ENCODE measurements at places on chromosomes 2 and 18.

DNA sequence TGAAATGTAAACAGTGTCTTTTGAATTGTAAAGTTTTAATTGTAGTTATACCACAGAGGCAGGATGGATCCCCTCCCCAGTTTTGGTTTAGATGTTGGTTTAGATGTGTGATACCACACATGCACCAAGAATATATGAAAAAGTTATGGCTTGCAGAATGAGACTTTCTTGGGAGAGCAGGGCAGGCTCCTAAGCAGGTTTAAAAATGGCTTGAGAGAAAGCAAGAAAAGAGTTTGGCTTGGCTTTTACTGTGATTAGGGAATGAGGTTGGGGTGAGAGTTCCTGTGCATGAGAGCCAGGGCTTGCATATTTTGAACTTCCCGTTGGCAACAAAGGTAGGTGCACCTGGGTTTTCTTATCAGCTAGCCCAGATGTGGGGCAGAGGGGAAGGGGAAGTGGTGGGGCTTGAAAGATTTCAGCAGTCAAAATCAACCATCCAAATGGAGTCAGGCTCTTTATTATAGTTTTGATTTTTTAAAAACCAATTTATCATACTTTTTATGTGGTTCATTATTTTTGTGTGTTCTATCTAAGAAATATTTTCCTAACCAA lies 246.9 kb downstream of the MTX2 start:
- no peak for DNase-seq

GRCh38 chr2:96954011-96954846 lies 32.2 kb downstream of the FAM178B start:
- DNase-seq = no peak

DNA sequence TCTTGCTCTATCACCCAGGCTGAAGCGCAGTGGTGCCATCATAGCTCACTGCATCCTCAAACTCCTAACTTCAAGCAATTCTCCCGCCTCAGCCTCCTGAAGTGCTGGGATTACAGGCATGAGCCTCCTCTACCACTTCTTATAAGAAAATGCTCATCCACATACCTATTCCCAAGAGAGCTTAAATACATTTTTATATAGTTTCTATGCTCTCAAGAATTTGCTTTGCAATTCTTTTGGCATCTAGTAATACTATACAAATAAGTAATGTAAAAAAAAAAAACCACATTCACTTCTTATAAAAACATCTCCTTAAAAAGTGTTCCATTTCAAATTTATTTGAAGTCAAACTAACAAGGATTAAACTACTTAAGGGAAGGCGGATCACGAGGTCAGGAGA lies 197.3 kb downstream of the DNAH7 start:
- no peak for DNase-seq

DNA sequence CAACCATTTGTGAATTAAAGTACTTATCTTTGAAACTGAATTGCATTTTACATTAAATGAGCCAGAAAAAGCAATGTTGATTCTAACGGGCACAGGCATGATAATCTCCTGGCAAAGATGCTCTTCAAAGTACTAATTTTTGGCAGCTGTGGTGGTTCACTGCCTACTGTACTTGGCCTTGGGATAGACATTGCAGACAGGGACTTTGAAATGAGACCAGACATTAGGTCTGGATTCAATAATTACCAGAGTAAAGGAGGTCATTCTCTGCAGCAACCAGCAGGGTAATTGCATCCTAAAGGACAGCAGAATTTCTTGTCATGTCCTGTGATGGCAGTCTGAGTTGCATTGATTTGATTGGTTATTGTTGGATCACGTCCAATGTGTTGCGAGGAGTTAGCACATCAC lies 986.5 kb downstream of the TDRD15 start:
- no peak for DNase-seq

- no peak for DNase-seq
Measured at GRCh38 chr18:13537022-13537780, 189.2 kb downstream of the FAM210A start.

DNA sequence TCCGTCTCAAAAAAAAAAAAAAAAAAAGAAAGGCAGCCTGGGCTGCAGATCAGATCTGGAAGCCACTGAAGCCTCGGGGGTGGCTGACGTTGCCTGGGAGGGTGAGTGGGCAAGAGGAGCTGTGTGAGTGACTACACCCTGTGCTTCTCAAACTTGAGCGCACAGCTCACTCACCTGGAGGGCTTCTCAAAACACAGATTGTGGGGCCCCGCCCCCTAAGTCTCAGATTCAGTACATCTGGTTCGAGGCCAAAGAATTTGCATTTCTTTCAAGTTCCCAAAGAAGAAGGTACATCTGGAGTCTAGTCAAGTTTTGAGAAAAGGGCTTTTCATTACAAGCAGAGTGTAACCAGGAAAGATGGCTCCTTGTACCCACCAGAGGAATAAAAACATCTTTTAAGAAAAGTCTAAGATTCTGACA lies 97.7 kb upstream of the CAB39 start:
- DNase-seq = peak; percentile 21

GRCh38 chr2:167869200-167869599 lies 378.2 kb downstream of the STK39 start:
- no peak for DNase-seq

GRCh38 chr2:64869126-64869525 lies 120.1 kb upstream of the SLC1A4 start:
- no peak for DNase-seq

DNA sequence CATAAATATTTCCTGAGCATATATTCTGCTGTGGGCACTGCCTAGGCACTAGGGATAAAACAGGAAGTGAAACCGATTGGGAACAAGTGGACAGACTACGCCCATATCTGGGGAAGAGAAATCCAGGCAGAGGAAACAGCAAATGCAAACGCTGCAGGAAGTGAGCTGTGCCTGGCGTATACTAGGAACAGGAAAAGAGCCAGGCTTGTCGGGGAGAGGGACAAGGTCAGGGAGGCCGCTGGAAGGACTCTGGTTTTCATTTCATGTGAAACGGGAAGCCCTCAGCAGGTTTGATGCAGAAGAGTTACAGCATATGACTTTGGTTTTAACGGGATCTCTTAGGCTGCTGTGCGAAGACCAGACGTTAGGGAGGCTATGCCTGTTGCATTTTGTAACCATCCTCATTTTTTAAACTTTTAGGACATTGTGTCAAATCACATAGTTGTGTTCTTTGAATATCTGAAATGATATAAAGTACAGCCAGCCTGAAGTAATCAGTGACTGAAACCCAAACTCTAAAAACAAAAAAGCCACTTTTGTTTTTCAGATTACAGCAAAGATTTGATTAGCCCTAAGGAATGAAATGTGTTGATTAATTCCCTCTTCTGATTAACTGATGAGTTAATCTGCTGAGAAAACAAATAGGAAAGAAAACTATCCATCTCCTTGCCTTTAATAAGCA lies 110.2 kb upstream of the PIEZO2 start:
- DNase-seq = no peak

DNA sequence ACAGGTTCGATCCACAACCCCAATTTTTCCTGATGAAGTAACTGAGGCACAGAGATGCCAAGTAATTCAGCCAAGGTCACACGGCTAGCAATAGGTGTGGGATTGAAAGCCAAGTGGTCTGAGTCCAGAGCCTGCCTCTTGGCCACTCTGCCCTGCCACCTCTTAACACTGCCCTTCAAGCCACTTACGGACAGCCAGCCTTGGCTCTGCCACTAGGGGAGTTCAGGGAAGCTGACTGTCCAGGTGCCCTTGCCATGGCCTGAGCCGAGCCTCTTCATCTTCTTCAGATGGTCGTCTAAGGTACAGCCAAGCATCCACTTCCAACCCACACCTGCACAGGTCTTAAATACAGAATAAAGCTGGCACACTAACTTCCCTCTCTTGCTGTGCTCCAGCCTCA lies 99.3 kb upstream of the GPR45 start:
- no peak for DNase-seq

DNA sequence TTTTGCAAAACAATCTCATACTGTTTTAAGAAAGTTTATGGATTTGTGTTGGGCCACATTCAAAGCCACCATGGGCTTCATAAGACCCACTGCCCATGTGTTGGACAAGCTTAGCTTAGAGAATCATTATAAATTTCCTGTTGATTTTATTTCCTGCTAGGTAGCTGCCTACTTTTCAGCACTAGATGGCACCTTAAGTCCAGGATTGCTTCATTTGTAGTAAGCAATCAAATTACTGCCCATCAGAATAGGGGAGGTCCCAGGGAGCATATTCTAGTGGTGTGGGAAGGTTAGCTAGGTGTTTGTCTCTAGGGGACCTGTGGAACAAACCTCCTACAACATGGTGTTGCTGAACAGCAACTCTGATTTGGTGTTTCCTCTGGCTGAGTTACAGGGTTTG lies 11.0 kb upstream of the DCDC2C start:
- no peak for DNase-seq

DNA sequence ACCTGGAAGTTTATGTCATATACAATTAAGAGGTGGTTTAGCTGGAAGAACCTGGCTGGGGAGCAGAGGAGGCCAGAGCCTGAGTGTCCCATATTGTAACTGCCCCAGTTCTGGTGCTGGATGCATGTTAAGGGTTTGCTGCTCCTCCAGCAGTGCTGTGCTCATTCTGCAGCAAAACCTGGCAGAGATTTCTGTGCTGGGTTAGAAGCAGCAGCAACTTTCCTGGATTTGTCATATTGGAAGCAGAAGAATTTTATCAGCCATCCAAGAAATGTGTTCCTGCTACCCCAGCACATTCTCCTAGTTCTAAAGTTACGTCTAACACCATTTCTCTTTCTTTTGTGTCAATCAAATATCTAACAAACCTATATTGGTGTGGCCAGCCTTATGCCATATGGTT lies 284.1 kb downstream of the TDRD15 start:
- no peak for DNase-seq

GRCh38 chr2:223782629-223783028 lies 54.8 kb downstream of the AP1S3 start:
- DNase-seq = no peak

DNA sequence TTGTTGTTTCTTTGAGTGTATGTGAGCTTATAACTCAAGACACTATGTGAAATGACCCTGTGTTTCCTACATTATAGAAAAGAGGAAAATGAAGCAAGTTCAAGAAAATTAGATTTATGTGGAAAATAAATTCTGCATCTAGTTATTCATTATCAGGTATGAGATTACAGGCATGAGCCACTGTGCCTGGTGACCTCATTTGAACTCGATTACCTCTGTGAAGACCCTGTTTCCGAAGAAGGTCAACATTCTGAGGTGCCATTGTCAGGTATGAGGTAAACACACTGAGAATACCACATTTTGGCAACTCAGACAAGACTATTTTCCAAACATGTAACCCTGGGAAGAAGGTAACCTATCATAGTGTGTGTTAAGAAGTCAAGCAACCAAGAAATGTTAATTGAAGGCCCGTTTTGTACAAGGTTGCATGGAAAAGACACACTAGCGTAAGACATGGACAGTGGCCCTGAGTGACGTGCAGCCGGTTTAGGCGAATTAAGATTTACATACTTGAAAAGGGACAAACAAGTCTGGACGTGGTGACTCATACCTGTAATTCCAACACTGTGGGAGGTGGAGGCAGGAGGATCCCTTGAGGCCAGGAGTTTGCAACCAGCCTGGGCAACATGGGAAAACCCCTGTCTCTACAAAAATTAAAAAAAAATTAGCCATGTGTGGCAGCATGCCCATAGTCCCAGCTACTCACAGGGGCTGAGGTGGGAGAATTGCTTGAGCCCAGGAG lies 186.6 kb downstream of the NEDD4L start:
- DNase-seq = no peak

- peak; percentile 6 for DNase-seq
Measured at GRCh38 chr2:29014331-29014730, 33.2 kb downstream of the TOGARAM2 start.

GRCh38 chr2:109123586-109124201 lies 5.3 kb upstream of the SH3RF3 start:
- no peak for DNase-seq

GRCh38 chr2:135586148-135586547 lies 54.9 kb downstream of the R3HDM1 start:
- DNase-seq = no peak

DNA sequence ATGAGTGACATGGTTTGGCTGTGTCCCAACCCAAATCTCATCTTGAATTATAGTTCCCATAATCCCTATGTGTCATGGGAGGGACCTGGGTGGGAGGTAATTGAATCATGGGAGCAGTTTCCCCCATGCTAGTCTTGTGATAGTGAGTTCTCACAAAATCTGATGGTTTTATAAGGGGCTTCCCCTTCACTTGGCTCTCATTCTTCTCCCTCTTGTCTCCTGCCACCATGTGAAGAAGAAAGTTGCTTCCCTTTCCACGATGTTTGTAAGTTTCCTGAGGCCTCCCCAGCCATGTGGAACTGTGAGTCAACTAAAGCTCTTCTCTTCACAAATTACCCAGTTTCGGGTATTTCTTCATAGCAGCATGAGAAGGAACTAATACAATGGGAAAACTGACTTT lies 14.0 kb downstream of the DNAH7 start:
- DNase-seq = no peak

GRCh38 chr18:32310774-32311173 lies 120.9 kb downstream of the MEP1B start:
- no peak for DNase-seq

- DNase-seq = no peak
Measured at GRCh38 chr18:40048253-40048652, 1906.8 kb upstream of the PIK3C3 start.

GRCh38 chr2:170002096-170002495 lies 174.8 kb downstream of the UBR3 start:
- no peak for DNase-seq

DNA sequence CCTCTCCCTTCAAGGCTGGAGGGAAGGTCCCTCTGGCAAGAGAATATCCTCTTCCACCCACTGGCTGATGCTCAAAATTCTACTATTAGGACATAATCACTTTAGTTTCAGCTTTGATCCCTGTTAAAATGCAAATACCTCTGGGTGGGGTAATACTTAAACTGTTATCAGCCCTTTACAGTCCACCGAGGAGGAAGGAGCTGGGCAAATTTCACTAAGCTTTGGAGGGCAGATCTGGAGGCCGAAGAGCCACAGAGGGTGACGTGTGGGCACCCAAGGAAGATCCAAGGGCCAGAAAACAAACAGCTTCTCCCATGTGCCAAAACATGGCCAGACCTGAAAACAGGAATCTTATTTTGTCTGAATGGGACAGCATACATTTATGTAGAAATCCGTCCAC lies 74.6 kb upstream of the BCL11A start:
- DNase-seq = no peak

- no peak for DNase-seq
Measured at GRCh38 chr2:44736270-44736942, 205.1 kb upstream of the SIX3 start.

DNA sequence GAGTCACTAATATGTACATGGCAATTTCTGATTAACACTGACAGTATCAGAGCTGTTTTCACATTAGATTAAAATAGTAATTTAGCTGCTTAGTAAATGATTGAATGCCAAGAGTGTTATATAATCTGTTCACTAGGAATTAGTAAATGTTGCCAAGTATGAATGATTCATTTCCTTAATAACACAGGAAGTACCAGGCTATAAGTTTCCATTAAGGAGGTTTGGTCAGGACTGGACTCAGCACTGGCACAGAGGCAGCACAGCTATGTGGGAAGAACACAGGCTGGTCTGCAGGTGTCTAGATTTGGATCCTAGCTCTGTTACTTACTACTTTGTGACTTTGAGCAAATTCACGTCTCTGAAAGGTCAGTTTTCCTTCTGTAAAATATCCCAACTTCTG lies 97.2 kb downstream of the TDRD15 start:
- DNase-seq = no peak

- DNase-seq = no peak
Measured at GRCh38 chr2:8496617-8497016, 185.2 kb upstream of the ID2 start.

GRCh38 chr2:210556329-210556980 lies at the start of gene CPS1:
Gene CPS1, plus strand, starts transcription at chr2:210556599. Its CDS starts 135 bp downstream, at chr2:210556734.
- DNase-seq = no peak

GRCh38 chr2:236949089-236949905 lies 136.4 kb upstream of the COPS8 start:
- no peak for DNase-seq
